ENCODE measurements at places on chromosomes 16 and 17. TPM values are rescaled to one million over a fixed set of nuclear protein-coding genes. Genes with fewer than 3 reads are reported as not detected.

- no peak for DNase-seq
Observed at GRCh38 chr17:19502517-19502916, 31.1 kb upstream of the SLC47A1 start.

DNA sequence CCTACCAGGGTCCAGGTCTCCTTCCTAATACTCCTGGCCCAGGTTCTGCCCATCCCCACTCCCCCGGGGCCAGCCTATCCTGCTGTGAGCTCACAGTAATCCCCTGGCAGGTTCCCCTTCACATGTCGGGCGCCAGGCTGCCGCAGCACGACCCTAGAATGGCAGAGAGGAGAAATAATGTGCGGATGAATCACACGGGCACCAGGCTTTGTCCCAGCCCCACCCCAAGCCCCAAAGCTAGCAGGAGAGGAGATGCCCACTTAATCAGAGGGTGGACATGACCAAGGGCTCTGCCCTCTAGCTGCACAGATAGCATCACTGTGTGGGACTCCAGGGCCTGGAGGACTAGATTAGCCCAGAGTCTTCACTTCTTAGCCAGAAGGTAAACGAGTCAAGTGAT, 39.5 kb downstream of the ST3GAL2 start:
- DNase-seq, result peak; percentile 39

DNA sequence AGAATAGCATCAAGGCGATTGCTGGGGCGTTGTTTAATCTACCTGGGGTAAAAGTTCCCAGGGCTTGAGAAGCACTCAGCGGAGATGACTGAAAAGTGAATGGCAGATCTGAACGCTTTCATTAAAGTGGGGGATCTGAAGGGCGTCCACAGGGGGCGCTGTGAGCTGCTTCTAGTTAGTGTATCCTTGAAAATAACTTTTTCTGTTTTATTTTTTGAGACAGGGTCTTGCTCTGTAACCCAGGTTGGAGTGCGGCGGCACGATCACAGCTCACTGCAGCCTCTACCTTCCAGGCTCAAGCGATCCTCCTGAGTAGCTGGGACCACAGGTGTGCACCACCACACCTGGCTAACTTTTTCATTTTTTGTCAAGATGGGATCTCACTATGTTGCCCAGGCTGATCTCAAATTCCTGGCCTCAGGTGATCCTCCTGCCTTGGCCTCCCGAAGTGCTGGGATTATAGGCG, 360.4 kb downstream of the SEC14L1 start:
- DNase-seq, result no peak

- peak; percentile 98 for DNase-seq
Observed at GRCh38 chr17:47905221-47905733, 9.2 kb downstream of the SP2 start.

- DNase-seq, result no peak
Observed at GRCh38 chr16:75022567-75022966, 23.7 kb downstream of the ZNRF1 start.

GRCh38 chr16:87851141-87851587, 18.1 kb downstream of the SLC7A5 start:
- DNase-seq, result no peak

DNA sequence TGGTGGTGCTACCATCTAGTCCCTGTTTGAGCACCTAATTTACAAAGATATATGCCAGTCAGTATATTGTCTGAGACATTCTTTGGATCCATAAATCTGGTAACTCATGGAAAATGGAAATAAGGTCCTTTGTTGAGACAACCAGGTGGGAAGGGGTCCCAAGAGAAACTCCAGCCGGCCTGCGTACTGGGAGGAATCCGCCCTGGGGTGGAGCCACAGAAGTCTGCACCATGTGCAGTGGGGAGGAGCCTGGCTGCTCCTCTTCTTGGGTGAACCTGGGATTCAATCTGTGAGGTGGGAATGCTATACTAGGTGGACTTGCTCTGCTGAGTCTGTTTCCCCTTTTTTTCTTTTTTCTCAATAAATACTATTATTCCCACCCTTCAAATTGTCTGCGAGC, 339.2 kb upstream of the TNRC6C start:
- no peak for DNase-seq

- peak; percentile 92 for DNase-seq
Observed at GRCh38 chr16:11224096-11224893, 31.7 kb downstream of the SOCS1 start.

DNA sequence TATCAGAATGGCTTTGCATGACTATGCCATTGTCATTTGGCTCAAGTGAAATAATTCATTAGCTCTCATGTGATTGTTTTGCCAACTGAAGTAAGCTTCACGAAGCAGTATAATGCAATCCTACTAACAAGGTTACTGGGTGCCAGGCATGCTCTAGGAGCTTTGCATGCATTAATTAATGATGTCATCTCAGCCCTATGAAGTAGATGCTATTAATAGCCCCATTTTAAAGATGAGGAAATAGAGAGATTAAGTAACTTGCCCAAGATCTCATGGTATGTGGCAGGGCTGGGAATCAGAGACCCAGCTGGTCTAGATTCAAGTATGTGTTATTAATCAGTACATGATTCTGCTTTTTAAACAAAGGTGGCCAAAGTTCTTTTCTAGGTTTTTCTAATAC, 14.1 kb downstream of the KRT39 start:
- DNase-seq, result no peak

GRCh38 chr17:29568331-29569244, at the start of gene TP53I13:
Gene TP53I13, plus strand, starts transcription at chr17:29568701. Its CDS starts 58 bp downstream, at chr17:29568759.
- peak; percentile 53 for DNase-seq

GRCh38 chr16:11112723-11113348, 143.2 kb downstream of the SOCS1 start:
- no peak for DNase-seq

DNA sequence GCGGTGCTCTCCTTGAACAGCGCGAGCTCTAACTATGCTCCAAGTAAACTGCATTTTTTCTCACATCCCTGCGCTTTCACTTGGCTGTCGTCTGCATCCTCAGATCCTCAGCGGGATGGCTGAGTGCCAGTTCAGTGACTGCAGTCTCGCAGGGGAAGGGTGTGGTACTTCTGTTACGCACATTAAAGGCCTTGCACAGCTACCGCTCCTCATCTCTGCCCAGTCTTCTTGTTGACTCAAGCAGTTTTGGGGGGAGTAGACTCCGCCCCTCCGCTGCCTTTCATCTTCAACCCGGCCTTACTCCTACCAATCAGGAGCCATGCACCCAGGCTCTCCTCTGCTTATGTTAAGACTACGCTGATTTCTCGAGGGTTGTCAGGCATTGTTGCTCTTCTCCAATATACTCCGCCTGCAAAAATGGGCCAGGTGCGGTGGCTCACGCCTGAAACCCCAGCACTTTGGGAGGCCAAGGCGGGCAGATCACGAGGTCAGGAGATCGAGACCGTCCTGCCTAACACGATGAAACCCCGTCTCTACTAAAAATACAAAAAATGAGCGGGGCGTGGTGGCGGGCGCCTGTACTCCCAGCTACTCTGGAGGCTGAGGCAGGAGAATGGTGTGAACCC, 10.0 kb downstream of the ATP5PD start:
- DNase-seq, result peak; percentile 80

DNA sequence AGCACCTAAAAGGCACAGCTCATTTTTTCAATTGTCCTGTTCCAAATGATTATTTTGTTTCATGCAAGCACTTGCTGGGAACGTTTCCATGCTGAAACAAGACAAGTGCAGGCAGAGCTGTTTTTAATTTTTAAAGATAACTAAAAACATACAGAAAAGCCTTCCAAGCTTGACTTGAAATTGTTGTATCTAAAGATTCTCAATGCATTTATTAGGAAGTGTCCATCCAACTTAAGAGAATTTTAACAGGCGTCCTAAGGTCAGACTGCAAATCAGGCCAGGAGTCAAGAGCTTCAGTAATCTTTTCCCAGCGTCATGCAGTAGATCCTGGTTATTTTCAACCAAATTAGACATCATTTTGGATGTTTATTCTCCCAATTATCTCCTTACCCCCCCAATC, 702.8 kb downstream of the KCNJ2 start:
- DNase-seq, result no peak

DNA sequence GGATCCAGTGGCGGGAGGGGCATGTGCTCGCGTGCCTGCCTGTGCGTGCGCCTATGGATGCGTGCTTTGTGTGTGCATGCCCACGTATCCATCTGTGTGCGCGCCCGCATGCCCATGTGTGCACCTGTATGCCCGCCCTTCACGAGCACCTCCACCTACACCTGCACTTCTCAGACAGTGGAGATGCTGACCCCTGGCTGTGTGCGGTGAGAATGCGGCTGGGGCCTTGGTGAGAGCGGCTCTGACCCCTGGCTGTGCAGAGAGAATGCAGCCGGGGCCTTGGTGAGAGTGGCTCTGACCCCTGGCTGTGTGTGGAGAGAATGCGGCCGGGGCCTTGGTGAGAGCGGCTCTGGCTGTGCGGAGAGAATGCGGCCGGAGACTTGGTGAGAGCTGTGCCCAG, 33.9 kb downstream of the AXIN1 start:
- DNase-seq, result no peak

GRCh38 chr16:89452241-89452640, 38.1 kb downstream of the ANKRD11 start:
- no peak for DNase-seq

- DNase-seq, result no peak
Observed at GRCh38 chr17:81440511-81441244, 45.4 kb downstream of the BAHCC1 start.

- DNase-seq, result no peak
Observed at GRCh38 chr16:67311607-67312488, 14.7 kb downstream of the KCTD19 start.

- DNase-seq, result no peak
Observed at GRCh38 chr16:70713342-70713741, 27.5 kb upstream of the MTSS2 start.

DNA sequence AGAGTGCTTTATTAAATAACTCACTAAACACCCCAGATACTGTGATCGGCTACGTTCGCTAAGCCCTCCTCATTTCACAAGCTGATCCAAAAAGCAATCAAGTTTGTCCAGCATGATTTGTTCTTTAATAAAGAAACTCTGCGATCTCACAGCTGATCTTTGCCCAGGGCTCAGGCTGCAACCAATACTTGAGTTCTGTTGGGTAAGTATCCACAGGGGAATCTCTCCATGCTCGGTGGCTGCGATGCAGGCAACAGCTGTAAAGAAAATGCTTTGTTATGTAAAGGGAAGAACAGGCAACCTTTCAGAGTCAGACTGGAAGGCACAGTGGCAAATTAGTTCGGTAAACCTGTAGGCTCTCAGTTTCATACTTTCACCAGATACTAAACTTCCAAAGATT, 67.5 kb downstream of the SHISA6 start:
- DNase-seq, result no peak

DNA sequence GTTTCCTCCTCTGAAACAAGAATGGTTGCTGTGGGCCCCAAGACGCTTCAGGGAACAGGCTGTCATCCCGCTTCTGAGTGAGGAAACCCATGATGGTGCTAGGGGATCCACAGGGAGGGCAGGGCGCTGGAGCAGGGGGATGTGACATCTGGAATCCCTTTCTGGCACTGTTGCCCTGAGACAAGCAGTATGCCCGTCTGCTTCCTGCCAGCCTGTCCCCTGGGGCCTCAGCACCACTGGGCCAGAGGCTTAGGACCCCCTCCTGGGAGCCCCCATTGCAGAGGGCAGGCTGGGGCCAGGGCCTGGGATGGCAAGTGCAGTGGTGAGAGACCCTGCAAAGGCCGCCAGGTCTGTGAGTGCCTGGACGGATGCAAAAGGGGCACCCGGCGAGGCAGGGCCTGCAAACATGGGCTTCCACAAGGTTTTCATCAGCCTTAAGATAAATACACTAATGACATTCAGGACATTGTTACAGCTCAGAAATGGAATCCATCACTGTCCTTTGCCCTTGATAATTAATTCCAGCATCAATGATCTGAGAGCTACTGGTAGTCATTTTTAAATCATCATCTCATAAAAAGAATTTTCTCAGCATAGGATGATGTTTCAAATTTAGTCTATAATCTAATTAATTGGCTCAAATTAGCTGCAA, 51.6 kb downstream of the PRMT7 start:
- DNase-seq, result no peak

DNA sequence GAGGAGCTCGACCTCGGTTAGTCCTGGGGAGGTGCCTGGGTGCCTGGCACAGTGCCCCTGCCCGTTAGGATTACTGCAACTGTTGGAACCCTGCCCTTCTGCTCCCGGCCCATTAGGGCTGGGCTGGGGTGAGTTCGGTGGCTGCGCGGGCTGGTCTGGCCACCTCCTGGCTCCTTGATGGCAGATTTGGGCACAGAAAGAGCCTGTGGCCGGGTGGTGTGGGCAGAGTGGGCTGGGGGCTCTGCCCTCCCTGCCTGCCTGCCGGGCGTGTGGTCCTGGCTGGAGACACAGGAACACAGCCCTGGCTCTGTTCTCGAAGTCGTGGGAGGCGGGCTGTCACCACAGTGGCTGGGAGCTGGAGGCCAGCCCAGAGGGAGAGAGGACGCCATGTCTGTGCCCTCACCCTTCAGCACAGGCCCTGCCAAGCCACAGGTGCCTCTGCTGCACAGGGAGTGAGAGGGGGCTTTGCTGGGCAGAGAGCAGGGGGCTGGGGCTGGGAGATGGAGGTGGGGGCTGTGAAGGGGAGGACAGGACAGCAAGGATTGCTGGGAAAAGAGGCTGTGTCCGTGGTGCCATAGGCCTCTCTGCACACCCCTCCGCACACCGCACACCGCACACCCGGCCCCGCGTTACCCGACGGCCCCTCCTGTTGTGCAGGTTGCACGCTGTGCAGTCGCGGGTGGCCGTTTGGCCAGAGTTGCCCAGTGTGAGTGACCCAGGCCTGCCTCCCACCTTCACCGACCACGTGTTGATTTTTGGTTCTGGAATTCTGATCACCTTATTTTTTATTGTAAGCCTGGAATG, 236.6 kb upstream of the GSE1 start:
- peak; percentile 81 for DNase-seq

- DNase-seq, result no peak
Observed at GRCh38 chr16:2252806-2253148, 1.4 kb upstream of the ECI1 start.

DNA sequence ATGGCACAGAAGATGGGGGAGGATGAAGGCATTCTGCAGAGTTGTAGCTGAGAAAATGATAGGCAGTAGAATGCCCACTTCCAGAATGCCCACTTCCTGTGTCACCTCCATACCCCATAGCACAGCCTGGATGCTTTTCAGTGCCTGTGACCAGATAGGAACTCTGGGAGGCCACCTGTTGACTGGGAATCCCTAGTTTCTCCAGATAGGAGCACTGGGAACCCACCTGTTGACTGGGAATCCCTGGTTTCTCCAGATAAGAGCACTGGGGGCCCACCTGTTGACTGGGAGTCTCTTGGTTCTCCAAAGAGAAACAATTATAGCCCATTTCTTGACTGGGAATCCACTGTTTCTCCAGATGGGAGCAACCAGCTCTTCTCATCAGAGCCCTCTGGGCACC, 11.6 kb downstream of the CPHXL start:
- no peak for DNase-seq

DNA sequence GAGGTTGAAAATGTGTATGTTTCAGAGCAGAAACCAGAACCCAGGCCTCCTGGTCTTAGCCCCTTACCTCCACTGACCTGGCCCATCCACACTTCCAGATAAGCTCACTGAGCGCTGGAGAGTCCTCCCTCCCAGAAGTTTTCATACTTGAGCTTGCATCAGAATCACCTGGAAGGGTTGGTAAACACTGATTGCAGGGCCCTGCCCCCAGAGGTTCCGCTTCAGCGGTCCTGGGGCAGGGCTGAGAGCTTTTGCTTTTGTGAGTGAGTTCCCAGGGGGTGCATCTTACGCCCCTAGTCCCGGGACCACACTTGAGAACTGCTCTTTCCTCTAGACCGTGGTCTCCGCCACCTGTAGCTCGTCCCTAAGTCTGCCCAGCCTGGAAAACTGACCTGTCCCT, 20.6 kb downstream of the TTYH2 start:
- DNase-seq, result no peak

The FBXO39 gene
- not detected for total RNA-seq

The SHISA9 gene
- total RNA-seq, result 0.24 TPM

The TM4SF5 gene
- not detected for total RNA-seq

The ATAD5 gene
- total RNA-seq, result 3.8 TPM

The RAI1 gene
- total RNA-seq, result 13.8 TPM

The MATCAP1 gene
- total RNA-seq, result 19.1 TPM

The TMEM238L gene
- total RNA-seq, result not detected
